ENCODE measurements at places on chromosomes 12 and 14.

GRCh38 chr12:5562581-5562980, 130.7 kb downstream of the NTF3 start:
- DNase-seq, result no peak

DNA sequence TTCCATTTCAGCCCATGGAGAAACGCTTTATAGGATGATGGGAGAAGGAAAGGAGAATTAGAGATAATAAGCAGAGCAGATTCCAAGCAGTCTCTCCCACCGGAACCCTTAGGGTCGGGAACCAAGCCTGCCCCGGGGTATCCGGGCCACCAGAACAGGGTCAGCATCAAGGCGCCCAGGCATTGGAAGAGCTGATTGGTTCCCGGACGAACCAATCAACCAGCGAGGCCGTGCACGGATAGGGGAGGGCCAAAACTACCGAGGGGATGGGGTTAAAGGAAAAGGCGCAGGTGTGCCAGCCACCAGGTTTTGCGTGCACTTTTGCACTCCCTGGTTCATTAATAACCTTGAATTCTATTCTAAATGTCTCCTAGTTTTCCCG, 1.7 kb downstream of the PPM1H start:
- DNase-seq, result no peak

DNA sequence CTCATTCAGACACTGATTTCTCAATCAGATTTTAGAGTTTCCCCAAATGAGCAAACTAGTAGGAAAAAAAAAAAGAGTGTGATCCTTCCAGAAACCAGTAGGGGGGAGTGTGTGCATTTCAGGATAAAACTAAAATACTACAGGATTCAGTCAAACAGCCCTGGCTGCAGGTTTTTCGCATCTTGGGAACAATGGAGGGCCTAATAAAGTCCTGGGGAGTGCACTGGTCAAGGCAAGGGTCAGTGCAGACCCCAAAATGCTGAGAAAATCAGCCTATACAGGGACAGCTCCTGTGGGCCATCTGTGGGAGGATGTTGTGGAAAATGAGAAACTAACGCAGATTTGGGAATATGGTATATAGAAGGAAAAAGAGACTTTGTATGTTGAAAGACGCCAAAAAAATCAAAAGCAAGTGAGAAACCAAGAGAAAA, 22.2 kb upstream of the ABCD4 start:
- no peak for DNase-seq

DNA sequence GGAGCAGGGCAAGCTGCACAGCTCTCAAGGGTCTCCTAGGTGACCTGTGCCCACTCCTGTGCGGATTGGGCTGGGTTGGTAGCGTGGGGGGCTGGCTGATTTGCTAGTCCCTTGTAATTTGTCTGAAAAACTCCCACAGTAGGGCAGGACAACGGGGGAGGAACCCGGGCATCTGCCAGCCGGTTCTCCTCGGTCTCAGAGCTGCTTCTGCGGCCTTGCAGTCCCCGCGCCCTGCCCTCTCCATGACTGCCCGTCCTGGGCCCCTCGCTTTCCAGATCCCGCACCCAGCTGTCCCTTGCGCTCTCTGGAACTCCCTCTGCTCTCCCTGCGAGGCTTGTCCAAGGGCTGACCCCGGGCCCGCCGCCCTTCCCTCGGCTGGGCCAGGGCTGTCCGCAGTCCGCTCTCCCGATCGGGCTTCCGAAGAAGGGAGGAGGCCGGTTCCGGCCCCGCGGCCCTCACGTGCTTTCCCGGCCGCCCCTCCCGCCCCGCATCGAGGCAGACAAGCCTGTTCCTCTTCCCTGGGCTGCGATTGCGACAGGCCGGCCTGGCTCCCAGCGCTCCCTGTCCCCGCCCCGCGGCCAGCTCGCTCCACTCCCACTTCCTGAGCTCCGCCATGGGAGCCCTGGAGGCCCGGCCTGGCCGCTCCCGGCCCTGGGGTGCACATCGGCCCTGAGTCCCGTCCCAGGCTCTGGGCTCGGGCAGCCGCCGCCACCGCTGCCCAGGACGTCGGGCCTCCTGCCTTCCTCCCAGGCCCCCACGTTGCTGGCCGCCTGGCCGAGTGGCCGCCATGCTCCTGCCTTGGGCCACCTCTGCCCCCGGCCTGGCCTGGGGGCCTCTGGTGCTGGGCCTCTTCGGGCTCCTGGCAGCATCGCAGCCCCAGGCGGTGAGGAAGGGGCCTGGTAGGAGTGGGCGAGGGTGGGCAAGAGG, at the start of gene LTBR:
Gene LTBR, plus strand, starts transcription at position 591 of the 927 bp plus-strand sequence. Its CDS starts 197 bp downstream, at position 788.
- DNase-seq, result no peak

- DNase-seq, result no peak
These were observed 159.8 kb downstream of the RPAP3 start for GRCh38 chr12:47545938-47546609.

DNA sequence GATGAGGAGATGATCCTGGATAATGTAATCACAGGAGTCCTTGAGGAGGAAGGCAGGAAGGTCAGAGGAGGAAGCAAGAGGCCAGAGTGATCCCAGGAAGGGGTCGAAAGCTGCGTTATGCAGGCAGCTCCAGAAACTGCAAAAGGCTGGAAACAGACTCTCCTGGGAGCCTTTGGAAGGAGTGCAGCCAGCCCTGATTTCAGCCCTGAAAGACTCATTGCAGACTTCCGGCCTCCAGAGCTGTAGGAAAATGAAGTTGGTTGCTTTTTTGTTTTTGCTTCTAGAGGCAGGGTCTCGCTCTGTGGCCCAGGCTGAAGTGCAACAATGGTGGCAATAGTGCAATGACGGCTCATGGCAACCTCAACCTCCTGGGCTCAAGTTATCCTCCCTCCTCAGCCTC, 44.6 kb upstream of the FZD10 start:
- no peak for DNase-seq

GRCh38 chr12:113414519-113415038, 7.6 kb upstream of the SDSL start:
- no peak for DNase-seq

Measured in activated T-cell treated with anti-CD3 and anti-CD28 coated beads for 1 hour (primary cell).